ENCODE measurements at places on chromosomes 16 and 17. TPM values are rescaled to one million over a fixed set of nuclear protein-coding genes. Genes with fewer than 3 reads are reported as not detected.

KRT24 gene
- 1.3 TPM for total RNA-seq

NETO2 gene
- total RNA-seq: 28.0 TPM

TBC1D3H gene
- not detected for total RNA-seq

CA5A gene
- total RNA-seq: not detected

TP53TG3B gene
- not detected for total RNA-seq

RNF43 gene
- 50.5 TPM for total RNA-seq

GLIS2 gene
- total RNA-seq: 3.6 TPM

ZP2 gene
- 0.18 TPM for total RNA-seq

HASPIN gene
- 1.1 TPM for total RNA-seq

CSF3 gene
- total RNA-seq: 0.67 TPM

VAT1 gene
- 46.3 TPM for total RNA-seq

EVPLL gene
- 0.12 TPM for total RNA-seq

LRRC46 gene
- total RNA-seq: not detected

DPEP3 gene
- total RNA-seq: not detected

NLRC3 gene
- total RNA-seq: 1.4 TPM

KCNJ18 gene
- not detected for total RNA-seq

C16orf89 gene
- 5.0 TPM for total RNA-seq

KRT40 gene
- total RNA-seq: 0.39 TPM

ADAD2 gene
- not detected for total RNA-seq

CCL3 gene
- 4.2 TPM for total RNA-seq

TBC1D3 gene
- not detected for total RNA-seq

ATP1B2 gene
- total RNA-seq: 1.4 TPM

TSR3 gene
- total RNA-seq: 50.7 TPM

TMEM100 gene
- total RNA-seq: 6.1 TPM

CAMKK1 gene
- total RNA-seq: 5.0 TPM

PPY gene
- not detected for total RNA-seq

GJC1 gene
- total RNA-seq: 18.6 TPM

RUNDC3A gene
- 1.5 TPM for total RNA-seq

TNK1 gene
- total RNA-seq: 24.9 TPM

Measured in left colon (tissue), 2 donors.